ENCODE measurements at places on chromosomes 4 and X.

DNA sequence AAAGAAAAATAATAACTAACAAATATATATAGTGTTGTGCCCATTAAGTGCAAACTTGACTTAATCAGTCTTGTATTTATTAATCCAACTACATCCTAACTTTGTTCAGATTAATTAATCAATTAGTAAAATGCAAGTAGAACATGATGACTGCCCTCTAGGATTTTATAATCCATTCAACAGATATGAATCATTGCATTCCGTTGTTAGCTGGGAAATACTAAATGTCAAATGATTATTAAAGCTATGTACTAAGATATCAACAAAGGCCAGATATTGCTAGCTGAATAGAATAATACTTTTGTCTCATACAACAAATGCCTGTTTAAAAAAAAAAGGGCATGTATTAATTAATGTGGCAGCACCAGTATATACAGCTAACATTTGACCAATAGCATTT lies 1366.3 kb downstream of the STIM2 start:
- DNase-seq = no peak

GRCh38 chr4:67288964-67289363 lies 256.3 kb downstream of the CENPC start:
- no peak for DNase-seq

DNA sequence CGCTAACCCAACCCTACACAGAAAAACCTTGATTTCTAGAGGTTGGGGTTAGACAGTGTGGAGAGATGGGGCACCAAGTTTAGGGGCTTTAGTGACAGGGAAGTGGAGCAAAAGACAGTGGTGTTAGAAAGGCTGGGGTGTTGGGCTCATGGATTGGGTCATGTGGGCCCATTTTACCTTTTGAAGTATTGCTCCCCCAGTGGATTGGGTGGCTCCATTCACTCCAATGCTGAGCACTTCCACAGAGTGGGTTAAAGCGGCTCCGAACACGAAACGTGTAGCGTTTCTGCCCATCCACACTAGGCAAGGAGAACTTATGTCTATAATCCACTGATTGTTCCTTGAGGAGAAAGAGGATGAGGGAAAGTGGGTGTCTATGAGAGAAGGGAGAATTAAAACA lies 2.3 kb downstream of the IL2RG start:
- DNase-seq = no peak

DNA sequence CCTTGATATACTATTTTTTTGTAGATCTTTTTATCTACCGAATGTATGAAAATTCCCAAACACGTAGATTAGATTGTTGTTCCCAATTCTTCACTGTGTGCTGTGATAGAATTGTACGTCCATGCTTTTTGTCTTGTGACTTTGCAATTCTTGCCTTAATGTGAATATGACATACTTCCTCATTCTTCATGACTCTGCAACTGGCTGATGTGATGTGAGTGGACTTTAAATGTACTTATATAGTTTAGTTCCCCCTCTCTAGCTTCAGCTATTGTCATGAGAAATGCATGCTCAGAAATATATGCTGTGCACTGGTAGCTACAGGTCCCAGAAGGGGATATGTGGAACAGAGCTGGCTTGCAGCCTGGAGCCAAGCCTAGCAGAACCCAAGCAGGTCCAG lies 89.4 kb downstream of the FTHL17 start:
- DNase-seq = no peak

DNA sequence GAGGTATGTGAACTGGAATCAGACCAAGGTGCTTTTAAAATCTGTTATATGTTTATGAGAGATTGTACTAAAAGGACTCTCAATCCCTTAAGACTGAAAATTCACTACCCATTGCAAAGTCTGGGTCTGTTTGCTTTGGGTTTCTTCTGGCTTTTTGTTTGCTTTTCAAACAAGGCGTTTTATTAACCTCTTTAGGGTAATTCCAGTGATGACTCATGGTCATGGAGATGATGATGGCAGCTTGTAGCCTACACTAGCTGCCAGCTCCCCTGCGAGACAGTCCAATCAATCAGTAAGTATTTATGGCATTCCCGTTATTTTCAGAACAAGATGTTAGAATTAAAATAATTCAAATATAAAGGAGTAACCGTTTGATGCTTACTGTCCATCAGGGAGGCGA lies 643.8 kb upstream of the FTHL17 start:
- no peak for DNase-seq
